ENCODE measurements at places on chromosomes 3 and 15.

DNA sequence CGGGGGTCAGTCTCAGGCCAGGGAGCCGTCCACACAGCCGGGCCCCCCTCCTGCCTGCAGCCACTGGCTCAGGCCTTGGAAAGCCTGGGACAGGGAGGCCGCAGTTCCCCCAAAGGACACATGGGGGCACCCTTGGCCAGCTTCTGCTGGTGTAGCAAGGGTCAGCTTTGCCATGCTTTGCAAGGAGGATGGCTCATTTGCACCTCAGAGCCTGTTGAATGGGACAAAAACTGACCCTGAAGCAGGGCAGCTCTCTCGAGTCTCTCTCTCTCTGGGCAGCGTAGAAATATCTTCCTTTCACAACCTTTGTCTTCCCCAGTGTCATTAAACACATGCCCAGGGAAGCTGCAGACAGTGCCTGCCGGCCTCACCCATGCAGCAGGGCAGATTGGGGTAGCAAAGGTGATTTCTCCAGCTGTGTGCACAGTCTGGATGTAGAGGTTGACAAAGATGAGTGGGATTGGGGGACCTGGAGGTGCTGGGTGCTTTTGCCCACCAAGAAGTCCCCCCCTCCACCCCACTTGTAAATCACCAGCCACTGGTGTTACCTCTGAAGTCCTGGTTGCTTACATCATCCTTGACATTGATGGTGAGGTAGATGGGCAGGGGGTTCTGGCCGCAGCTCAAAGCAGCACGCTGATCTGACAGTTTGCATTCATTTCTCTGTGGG lies 17.4 kb upstream of the EHD4 start:
- DNase-seq: peak; percentile 43

DNA sequence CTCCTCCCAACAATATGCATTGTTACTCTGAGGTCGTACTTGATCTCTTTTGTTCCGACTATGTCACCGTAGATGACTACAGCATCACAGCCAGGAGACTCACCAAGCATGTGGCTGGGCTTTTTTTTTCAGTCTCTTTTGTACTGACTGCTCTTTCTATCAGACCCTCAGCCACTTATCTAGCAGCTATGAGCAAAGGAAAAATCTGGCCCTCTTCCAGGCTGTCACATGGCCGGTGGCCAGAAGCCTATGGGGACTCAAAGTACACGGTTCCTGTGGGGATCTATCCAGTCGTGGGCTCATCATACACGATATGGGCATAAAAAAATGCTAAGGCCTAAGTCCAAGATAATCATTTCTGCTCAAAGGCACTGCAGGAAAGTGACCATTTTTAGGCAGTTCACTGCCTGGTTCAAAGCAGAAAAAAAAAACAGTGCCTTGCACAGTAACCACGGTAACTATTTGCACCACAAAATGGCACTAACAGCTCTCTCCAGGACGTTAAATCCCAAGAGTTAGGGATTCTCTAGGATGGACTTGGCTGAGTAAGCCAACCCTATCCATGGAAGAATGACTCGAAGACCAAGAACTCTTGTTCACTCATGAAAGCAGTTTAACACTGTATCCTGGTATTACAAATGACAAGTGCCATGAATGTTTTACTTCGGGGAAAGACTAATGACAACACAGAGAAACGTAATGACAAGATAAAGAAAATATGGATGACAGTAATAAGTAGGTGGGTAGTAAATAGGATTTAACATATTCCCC lies 50.3 kb downstream of the SHQ1 start:
- DNase-seq: no peak

DNA sequence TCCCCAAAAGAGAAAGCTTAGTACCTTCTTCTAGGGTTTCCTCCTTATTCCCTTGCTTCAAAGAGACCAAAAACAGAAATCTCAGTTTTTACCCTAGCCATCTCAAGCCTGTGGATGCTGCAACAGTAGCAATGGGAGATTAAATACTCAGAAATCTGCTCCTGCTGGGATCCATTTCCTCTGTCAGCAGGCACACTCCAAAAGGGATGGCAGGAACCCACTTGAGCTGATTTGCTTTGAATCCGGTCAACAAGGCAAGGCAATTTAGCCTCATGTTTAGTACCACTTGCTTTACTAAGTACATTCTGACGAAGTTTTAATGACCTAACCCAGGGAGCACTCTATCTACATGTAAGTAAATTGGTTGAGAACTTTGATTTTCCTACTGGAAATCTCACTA lies 590.0 kb upstream of the ADAMTS9 start:
- no peak for DNase-seq

DNA sequence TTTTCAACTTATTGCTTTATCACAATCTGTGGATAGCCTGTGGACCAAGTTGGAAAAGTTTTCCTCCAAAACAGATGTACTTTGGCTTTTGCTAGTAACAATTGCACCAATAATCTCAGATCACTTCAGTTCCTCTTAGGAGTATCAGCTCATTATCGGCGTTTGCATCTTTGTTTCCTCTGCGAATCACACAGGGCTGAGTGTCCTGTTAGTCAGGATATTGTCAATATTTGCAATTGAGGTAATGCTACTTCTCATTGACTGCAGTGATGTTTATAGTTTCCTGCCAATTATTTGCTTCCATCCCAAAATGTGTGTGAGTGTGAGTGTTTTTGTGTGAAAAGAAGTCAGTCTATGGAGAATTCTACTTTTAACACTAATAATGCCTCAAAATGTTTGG lies 545.0 kb downstream of the SI start:
- DNase-seq: no peak

DNA sequence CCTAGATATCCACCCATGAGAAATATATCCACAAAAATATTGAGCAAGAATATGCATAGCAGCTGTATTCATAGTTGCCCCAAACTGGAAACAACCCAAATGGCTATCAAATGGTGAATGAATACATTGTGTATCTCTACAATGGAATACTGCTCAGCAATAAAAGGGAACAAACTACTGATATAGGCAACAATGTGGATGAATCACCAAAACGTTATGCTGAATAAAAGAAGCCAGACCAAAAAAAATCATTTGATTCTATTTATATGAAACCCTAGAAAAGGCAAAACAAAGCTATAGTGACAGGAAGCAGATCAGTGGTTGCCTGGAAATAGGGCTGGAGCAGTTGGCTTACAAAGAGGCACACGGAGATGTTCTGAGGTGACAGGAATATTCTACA lies 15.5 kb upstream of the CMTM7 start:
- DNase-seq: no peak

DNA sequence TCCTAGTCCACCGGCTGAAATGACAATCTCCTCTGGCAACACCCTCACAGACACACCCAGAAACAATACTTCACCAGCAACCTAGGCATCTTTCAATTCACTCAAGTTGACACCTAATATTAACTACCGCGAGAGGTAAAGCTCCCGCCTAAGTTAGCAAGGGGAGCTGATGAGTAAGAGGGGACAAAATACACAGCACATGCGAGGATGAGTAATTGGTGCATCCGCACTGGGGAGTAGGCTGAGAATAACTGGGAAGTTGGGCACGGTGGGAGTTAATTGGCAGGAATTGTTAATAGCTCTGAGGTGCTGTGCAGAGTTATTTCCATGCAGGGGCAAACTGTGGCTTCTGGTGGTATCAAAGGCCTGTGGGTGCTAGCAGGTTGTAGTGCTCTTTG lies 14.5 kb upstream of the PLD1 start:
- DNase-seq: no peak

GRCh38 chr3:126983653-126984390 lies 907 bp downstream of the PLXNA1 start:
- no peak for DNase-seq

- DNase-seq: no peak
Measured at GRCh38 chr3:133872161-133872560, 23.5 kb downstream of the RAB6B start.

- DNase-seq: peak; percentile 43
Measured at GRCh38 chr3:113211330-113212149, at the start of gene BOC. TSS of gene BOC (plus strand) at chr3:113211557. CDS start at chr3:113249803, 38,246 bp downstream.

DNA sequence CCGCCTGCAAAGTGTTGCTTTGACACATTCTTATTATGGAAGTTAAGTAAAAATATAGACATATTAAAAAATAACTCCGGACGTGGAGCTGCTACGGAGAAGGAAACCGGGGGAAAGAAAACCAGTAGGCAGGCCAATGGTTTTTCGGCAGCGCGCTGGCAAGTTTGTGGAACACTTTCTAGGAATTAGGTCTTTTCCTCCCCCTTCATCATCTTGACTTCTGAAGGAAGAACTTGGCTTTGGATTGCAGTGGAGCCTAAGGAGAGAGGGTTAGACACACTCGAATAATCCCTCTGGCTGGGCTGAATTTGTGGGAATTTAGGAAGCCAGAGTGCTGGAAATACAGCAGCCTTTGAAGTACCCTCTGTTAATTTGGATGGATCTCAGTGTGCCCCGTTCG lies 317 bp downstream of the ROBO2 start:
- no peak for DNase-seq

- no peak for DNase-seq
Measured at GRCh38 chr15:60160909-60161308, 156.8 kb downstream of the FOXB1 start.

GRCh38 chr3:32593903-32594525 lies 23.4 kb upstream of the DYNC1LI1 start:
- peak; percentile 41 for DNase-seq

DNA sequence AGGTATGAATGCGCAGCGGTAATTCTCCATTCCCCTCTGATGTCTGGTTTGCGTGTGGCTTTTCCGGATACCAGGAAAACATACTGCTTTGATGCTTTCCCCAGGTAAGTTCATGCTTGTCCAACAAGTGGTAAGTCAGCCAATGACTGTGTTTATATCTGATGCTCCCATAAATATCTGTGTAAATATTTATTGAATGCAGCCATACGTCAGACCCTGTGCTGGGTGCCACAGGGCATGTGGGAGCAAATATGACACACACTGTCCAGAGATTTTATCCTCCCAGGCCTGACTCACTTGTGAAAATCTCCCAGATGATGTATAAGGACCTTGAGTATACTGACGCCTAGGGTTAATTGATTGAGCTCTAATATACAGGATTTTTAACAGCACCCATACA lies 29.6 kb upstream of the CEMIP start:
- no peak for DNase-seq

DNA sequence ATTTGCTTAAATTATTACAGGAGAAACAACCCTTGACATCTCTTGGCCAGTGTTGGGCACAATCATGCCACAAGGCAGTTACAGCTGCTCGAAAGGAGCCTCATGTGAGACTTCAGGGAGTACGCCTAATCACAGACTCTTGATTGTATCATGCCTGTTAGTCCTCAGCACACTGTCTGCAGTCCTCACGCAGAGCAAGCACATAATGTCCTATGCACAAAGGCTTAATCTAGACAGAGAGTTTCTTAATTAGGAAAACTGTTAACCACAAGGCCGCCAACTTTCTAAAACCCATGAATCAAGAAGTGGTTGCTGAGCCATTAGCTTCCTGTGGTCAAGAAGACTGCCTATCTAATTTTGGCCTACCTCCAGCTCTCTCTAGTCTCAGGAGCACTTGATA lies 172.0 kb downstream of the UNC13C start:
- DNase-seq: no peak

GRCh38 chr3:27861046-27862036 lies 139.2 kb upstream of the EOMES start:
- DNase-seq: no peak

- DNase-seq: no peak
Measured at GRCh38 chr3:64408770-64409169, 183.5 kb upstream of the PRICKLE2 start.

- no peak for DNase-seq
Measured at GRCh38 chr3:113985541-113985940, 37.7 kb downstream of the ZDHHC23 start.

GRCh38 chr3:85890043-85890555 lies 931.3 kb downstream of the CADM2 start:
- DNase-seq: no peak

DNA sequence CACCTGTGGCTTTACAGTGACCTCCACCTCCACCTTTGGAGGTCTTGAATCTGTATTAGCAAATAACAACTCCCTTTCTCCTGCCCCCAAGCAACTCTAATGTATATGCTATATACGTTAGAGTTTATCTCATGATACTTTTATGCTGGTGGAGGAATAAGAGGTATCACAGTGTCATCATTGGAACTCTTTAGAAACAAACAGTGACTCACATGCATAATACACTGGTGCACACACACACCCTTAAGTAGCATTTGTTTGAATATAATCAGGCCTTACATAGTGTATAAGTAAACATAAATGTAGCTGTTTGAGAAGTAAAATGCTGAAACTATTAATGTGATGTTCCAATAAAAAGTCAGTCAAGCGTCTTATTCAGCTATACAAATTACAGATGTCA lies 280.2 kb upstream of the C2CD4B start:
- DNase-seq: no peak

DNA sequence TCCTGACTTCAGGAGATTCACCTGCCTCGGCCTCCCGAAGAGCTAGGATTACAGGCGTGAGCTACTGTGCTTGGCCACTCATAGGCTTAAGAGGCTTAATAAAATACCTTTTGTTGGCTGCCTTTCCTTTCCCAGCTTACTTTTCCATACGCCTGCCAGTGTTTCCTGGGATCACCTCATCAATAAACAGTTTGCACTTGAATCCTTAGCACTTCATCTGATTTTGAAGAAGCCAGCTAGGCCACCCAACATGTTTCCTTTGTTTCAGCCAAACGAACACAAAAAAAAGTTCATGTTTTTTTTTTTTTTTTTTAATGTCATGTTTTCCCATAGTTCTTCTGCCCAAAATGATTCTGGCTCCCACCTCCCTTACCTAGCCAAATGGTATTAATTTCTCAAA lies 92.3 kb downstream of the RAP2B start:
- no peak for DNase-seq

DNA sequence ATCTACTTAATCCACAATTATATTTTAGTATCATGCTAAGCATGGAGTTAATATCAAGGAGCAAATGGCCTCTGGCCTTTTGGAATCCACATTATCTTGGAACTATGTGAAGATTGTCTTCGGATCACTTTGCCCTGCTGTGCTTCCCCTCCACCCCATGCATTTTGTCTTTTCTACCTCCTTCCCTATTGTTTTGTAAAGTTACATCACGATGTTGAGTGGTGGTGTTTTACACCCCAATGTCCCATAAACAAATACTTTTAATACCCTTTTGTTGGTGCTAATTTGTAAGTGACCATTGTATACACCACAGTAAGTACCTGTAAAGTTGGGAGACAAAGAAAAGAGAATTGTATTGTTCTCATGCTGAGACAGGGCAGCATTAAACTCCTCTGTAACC lies 258.4 kb upstream of the ZNF717 start:
- no peak for DNase-seq

- DNase-seq: no peak
Measured at GRCh38 chr3:10551139-10551538, 45.8 kb upstream of the ATP2B2 start.

Measured in HS-5 (cell line).